Activated T-cell treated with anti-CD3 and anti-CD28 coated beads, Interleukin-2, amount 50 U/mL, for 4 hours (primary cell): ENCODE measurements at places on chromosomes 3 and 15.

GRCh38 chr3:125179884-125180240 lies 32.7 kb downstream of the SLC12A8 start:
- no peak for DNase-seq

- DNase-seq, result no peak
Observed at GRCh38 chr15:22930782-22931484, 49.2 kb downstream of the CYFIP1 start.

GRCh38 chr15:94457661-94458060 lies 226.3 kb downstream of the MCTP2 start:
- DNase-seq, result no peak

DNA sequence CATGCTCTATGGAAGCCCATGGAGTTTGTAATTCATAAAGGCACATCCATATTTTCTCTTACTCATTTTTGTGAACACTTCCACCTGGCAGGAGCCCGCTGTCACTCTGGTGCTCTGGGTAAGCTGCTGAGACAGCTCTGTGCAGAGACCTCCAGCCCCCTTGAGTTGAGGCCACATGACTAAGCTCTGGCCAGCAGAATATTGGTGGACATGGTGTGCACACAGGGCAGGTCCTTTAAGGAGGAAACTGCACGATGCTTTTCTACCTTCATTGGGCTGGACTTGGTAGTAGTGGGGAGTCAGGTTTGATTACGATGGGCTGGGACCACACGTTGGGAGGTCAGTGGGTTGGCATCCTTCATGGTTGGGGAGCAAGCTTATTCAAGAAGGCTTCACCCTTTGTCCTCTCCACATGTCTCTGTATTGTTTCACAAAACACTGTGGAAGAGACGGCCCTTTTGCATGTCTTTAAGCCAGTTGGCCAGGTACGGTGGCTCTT lies 29.0 kb downstream of the CCNB2 start:
- DNase-seq, result no peak

- no peak for DNase-seq
Observed at GRCh38 chr15:80533790-80534333, 129.7 kb downstream of the ARNT2 start.

DNA sequence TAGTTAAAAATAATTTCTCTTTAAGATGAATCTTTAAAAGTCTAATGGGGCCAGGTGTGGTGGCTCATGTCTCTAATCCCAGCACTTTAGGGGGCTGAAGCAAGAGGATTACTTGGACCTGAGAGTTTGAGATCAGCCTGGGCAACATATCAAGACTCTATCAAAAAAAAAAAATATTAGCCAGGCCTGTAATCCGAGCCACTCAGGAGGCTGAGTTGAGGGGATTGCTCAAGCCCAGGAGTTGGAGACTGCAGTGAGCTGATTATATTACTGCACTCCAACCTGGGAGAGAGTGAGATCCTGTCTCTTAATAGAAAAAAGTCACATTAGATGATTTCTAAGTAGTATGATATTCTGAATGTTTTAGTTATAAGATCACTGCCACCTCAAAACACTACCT lies 322.0 kb upstream of the MANF start:
- DNase-seq, result no peak

- no peak for DNase-seq
Observed at GRCh38 chr15:42836251-42836650, 84.3 kb downstream of the TTBK2 start.

GRCh38 chr3:40200692-40201316 lies 108.7 kb upstream of the EIF1B start:
- no peak for DNase-seq

GRCh38 chr3:11140030-11140712 lies 14.1 kb upstream of the HRH1 start:
- no peak for DNase-seq

GRCh38 chr3:101216710-101217465 lies 103.5 kb downstream of the IMPG2 start:
- DNase-seq, result no peak

GRCh38 chr3:132352556-132353143 lies 35.4 kb downstream of the ACP3 start:
- peak; percentile 55 for DNase-seq

DNA sequence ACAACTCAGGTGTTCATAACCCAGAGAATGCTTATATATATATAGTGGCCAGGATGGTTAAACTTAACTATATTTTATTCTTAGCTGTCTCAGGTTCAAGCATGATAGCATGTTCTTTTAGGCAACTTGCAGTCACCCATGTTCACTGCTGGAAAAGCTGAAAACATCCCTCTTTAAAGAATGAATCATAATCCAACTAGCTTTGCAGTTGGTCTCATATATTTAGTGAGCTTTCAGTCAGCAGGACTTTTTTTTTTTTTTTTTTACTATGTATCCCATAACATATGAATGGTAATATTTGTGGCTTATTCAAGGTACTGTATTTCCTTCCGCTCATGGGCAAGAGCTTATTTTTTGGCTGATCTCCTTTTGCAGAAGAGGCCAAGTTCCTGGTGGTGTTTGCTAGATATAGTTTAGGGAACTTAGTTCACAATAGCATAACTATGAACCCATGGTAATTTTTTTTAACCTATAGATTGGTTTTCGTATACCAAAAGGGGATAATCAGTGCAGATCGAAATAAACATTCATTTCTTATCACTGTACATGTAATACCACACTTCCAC lies 77.6 kb downstream of the CMSS1 start:
- no peak for DNase-seq

DNA sequence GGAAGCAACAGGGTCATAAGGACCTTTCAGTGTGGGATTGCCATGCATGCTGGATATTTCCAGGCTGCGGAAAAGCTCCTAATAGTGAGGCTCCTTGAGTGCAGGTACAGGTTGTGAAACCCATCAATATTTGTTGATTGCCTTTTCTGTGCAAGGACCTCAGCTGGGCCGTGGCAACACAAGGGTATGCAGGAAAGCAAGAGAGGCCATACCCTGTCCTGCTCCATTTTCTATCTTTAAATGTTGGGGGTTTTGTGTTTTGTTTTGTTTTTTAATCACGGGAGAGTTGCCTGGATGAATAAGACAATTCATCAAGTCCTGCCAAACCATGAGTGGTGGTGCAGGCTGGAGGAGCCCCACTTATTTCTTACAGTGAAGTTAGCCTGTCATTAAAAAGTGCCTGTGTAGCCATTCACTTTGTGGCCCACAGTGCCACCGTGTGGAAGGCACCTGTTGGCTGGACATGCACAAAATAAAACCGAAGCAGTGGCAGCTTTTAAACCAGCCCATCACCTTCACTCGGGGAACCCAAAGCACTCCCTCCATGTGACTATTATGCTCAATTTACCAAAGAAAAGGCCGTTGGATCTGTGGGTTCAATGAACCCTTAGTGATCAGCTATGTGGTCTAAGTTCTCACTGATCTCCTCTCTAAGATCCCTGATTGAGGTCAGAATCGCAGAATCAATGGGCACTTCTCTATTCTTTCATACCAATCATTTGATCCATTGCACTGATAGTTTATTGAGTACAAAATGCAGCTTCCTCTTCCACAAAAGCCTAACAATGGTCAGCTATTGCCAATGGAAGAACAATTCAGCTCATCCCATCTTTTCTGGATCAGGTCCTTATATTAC lies 42.2 kb downstream of the CLDN18 start:
- no peak for DNase-seq

GRCh38 chr3:136311968-136312367 lies 61.8 kb downstream of the PCCB start:
- DNase-seq, result no peak

DNA sequence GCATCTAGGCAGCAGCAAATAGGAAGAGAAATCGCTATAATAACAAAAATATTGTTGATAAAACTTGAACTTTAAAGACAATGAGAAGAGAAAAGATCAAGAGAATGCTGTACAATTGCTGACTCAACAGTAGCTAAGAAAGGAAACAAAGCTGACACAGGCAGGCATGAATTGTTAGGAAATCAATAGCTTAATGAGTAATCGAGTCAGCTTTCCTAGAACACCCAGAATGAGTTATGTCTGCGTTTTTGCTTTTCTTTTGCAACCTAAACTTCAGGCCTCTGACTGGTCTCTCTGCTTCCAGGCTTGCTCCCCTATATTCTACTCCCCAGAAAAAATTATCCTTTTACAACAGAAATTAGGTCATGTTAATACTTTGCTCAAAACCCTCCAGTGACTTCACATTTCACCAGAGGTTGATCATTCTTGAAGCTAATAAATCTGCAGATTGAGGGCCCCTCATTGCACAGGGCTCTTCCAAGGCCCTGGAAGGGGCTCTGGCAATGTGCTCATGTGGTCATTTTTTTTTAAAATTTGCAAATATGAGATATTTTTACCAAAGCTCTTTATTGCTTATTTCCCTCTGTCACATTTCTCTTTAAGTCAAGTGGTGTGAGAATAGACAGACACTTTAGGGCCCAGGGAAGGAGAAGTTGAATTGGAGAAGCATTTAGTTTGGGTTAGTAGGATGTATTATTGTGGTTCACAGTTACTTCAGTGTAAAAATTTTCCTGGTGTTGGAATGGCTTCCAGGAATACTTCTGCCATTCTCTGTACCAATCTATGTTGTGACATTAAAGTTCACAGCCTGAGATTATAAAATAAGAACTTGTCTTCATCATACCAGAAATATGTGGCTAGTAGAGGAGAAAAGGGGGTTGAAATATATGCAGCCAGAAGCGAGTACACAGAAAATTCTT lies 116.3 kb downstream of the TMCO5A start:
- DNase-seq, result no peak
